Stimulated activated CD4-positive, alpha-beta T cell treated with anti-CD3 and anti-CD28 coated beads, Interleukin-12 subunit alpha, Interleukin-12 subunit beta, amount 100 ng/mL, for 24 hours (primary cell): ENCODE measurements at places on chromosomes 1 and 21.

DNA sequence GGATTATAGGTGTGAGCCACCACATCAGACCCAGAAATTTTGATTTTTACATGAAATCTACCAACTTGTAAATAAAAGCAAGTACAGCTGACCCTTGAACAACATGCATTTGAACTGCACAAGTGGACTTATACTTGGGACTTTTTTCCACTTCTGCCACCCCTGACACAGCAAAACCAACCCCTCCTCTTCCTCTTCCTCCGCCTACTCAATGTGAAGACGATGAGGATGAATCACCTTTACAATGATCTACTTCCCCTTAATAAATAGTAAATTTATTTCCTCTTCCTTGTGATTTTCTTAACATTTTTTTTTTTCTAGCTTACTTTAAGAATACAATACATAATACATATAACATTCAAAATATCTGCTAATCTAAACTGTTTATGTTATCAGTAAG, 17.5 kb upstream of the YRDC start:
- no peak for DNase-seq

DNA sequence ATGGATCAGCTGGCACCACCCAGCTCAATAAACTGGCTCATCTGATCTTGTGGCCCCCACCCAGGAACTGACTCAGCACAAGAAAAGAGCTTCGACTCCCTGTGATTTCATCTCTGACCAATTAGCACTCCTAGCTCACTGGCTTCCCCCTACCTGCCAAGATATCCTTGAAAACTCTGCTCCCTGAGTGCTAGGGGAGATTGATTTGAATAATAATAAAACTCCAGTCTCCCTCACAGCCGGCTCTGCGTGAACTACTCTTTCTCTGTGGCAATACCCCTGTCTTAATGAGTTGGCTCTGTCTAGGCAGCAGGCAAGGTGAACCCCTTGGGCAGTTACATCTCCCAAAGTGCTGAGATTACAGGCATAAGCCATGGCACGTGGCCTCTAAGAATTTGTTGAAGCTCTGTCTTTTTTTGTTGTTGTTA, 11.8 kb upstream of the RHBDL2 start:
- no peak for DNase-seq

DNA sequence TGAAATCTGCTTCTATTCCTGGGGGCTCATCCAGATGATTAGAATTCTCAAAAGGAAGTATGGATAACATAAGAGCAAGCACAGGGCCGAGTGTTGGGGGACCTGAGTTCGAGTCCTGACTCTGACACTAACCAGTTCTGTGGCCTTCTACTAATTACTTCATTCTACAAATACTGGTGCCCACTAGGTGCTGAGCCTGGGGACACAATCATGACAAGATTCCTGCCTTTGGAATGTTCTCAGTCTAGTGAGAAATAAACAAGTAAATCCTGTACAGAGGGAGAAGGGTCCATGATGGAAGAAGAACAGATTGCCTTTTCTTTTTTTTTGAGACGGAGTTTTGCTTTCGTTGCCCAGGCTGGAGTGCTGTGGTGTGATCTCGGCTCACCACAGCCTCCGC, 2.2 kb upstream of the NUAK2 start:
- DNase-seq = no peak

DNA sequence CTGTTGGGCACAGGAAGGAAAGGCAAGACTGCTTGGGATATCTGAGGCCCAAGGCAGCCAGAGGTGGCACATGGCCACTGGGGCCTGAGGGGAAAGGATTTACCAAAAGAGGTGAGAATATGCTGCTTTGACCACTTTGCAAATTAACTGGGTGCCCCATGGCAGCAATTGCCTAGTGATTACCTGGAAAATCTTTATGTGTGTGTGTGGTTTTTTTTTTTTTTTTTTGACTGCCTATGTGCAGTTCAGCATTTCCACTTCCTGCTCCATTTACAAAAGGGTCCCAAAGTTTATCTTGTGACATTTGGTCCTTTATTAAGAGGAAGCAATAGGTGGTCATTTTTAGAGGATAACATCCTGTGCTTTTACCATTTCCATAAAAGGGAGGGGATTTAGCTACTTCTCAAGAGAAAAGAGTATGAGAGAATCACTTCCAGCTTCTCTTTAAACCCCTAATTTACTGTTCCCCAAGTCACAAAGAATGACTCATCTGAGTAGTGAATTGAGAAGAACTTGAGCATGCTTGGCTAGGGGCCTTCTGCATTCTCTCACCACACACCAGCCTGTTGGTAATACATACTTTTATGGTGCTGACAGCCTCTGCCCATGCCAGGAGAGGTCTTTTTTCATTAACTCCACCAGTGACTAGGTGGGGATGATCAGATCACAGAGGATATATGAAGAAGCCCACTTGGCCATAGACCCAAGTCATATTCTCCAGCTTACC, 52.1 kb downstream of the SYDE2 start:
- no peak for DNase-seq

DNA sequence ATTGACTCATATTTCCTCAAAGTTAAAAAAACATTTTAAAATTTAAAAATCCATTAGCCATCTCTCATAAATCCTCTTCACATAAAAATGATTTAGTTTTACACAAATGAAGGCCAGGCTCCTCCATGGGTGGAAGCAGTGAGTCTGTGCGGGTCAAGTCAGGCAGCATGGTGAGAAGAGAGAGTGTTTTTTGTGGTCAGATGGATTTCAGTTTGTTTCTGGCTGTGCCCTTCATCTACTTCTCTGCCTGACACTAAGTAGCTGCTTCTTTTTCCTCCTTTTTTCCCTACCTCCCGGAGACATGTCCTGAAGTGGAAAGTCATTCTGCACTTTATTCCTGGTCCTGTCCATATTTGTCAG, 10.3 kb downstream of the PLA2G4A start:
- DNase-seq = no peak

- no peak for DNase-seq
These were observed 59.9 kb downstream of the WNT9A start for GRCh38 chr1:227887697-227888403.

GRCh38 chr1:234884701-234885100, 243.9 kb downstream of the TOMM20 start:
- DNase-seq = no peak

- DNase-seq = no peak
These were observed 477.2 kb downstream of the BRINP3 start for GRCh38 chr1:190000365-190000872.

DNA sequence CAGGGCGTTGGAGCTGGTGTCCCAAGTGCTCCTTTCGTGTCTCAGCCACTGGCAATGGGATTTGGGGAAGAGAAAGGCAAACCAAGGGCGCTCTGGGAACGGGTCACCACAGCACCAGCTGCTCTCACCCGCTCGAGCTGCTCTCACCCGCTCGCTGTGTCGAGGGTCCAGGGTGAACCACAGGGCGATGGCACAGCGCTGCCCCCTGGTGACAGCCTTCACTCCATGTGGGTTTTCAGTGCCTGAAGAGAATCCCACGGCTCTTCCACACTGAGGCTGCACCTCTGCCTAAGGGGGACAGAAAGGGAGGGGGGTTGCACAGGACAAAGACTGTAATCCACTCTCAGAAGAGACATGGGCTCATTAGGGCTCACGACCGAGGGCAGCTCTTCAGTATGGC, 7.1 kb upstream of the CLDN19 start:
- no peak for DNase-seq

DNA sequence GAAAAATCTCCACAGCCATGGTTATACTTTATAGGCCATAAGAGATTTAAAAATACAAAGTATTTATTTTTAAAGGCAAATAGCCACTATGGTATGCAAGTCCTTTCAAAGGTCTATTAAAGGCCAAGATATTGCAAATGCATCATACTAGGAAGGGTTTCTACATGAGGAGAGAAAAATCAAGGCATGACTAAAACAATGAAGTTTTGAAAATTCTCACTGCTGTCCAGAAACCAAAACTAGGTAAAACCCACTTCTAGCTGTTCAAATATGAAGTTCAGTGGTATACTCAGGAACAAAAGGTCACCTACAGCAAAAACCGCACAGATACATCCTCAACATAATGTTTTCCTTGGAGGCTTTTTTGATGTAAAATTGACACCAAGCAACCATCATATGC, 75.0 kb downstream of the EPS15 start:
- DNase-seq = no peak

DNA sequence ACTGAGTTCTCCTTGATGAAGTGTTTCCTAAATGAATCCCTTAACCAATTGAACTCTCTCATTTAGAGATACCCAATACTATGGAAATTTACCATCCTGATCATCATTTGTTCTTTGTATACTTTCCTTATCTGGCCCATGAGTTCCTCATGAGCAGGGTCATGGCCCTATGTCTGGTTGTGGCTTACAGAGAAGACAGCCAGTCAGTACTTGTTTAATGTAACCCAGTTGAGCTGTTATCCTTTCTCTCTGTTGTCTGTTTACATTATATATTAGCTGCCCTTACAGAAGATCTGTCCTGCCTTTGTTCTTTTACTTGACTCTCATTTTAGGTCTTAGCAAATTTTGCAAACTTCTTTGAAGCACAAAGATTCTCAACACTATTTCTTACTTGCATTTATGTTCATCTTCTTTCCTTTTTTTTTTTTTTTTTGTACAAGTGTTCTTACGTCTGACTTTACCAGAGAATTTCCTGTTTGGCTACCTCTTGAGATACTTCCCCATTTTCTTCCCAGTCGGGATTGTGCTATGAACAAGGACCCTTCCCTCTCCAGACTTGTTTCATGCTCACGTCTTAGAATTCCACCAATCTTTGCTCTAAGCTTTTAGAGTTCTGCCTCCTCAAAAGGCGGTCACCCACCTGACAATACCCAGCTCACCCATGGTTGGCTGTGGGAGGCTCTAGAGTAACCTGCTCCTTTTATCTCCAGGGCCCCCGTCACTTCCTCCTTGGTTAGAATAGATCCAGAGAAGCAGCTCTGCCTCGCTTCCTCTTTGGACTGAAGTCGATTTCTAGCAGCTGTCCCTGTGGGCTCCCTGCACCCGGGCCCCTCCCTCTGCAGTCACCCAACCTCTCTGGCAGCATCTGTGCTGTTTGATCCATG, 53.6 kb upstream of the RUNX1 start:
- DNase-seq = no peak

DNA sequence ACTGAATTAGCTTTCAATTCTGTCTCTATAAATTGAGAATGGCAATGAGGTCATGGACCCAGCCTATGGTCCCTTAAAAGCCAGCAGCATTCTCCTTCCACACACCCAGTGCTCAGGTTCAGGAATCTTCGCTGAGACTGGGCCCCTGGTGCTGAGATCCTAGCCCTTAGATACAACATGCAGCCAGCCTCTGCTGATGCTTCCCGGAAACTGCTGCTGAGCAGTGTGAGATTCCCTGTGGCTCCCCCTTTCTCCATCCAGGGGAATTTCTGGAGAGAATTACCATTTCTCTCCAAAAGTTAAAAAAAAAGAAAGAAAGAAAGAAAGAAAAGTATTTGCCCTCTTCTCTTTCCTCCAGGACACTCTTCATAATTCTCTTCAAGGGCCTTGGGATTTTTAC, 31.7 kb upstream of the RALGPS2 start:
- no peak for DNase-seq
